ENCODE measurements at places on chromosomes 3 and 15.

DNA sequence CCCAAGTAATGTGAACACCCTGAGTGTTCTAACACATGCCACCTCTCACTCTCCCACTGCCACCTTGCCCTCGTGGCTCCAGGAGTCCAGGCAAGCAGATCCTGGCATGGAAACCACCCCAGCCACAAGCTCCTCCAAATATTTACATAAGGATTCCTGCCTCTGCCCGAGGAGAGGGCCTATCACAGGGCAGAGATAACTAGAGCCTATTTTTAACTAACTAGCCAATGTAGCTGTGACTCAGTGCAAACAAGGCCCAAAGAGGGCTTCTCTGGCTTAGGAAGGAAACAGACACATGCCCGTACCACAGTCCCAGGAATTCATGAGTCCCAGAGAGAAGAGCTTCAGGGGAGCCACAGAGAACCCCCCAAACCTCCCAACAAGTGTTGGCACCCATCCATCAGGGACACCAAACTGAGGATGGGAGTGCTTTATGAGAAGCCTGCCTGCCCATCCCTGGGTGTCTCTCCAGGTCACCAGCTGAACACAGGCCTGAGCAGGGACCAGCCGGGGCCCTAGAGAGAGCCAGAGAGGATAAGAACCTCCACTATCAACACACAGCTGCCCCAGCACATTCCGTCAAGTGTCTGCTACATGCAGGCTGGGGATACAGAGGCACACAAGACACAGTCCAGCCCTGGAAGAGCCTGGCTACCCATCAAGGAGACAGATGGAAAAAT is 9.2 kb downstream of the FYCO1 start:
- no peak for DNase-seq

DNA sequence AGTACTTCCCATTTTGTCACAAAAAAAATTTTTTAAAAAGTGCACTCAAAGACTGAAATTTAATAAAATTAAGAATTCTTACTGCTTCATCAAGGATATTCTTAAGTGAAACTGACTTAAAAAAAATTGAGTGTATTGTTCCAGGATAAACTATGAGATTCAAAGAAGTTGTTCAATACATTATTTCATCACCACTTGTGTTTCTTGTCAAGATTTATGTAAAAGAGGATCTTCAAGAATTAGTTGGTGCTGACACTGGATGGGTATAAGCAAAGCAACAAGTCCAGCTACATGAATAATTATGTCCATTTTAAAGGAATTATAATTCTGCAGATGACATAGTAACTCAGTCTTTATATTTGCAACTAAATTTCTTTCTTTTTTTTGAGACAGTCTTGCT is 4.3 kb upstream of the AP4E1 start:
- no peak for DNase-seq

DNA sequence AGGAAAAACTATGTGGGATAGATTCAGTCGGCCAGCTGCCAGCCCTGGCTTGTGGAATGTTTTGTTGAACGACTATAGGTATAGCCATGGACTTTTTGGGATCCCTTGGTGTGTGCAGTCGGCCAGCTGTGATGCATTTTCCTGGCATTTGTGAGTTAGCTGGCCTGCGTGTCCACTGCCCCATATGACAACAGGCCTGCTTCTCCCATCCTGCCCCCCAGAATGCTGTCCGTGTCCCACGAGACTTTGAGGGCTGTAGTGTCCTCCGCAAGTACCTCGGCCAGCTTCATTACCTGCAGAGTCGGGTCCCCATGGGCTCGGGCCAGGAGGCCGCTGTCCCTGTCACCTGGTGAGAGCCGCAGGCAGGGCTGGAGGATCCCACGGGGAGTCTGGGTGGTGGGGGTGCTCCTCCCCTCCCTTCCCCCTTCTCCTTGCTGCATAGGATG is 23.6 kb downstream of the PTPN23 start:
- DNase-seq, result no peak

GRCh38 chr3:120795959-120796358 is 53.4 kb downstream of the GTF2E1 start:
- DNase-seq, result no peak

DNA sequence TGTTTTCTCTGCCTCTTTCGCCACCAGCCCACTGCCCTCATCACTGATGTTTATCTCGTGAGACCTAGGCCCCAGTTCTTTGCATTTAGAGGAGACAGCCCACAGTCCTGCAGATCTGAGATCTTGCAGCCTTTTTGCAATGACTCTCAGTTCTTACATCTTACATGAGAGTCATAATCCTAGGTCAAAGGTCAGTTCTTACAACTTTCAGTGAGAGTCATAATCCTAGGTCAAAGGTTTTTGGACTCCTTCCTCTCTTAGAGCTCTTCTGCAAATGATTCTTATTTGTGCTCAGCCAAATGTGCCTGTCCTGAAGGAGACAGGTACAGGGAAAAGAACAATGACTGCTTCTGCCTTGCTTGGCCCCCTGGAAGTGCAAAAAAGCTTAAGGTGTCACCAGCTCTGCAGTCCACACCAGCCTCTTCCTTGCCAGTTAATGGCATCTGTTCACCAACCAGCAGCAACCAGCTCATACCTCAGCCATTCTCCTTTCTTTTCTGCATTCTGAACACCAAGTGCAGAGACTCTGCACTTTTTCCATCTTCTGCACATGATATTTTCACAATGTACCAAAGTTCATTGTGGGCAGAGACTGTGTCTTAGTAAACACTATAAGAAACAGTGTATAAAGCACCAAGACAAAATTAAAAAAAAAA is 67.1 kb downstream of the ABHD5 start:
- DNase-seq, result no peak

GRCh38 chr3:99647081-99647480 is 8.7 kb downstream of the COL8A1 start:
- DNase-seq, result no peak

- no peak for DNase-seq
Measured at GRCh38 chr3:183826448-183827250, 1.3 kb upstream of the MAP6D1 start.

DNA sequence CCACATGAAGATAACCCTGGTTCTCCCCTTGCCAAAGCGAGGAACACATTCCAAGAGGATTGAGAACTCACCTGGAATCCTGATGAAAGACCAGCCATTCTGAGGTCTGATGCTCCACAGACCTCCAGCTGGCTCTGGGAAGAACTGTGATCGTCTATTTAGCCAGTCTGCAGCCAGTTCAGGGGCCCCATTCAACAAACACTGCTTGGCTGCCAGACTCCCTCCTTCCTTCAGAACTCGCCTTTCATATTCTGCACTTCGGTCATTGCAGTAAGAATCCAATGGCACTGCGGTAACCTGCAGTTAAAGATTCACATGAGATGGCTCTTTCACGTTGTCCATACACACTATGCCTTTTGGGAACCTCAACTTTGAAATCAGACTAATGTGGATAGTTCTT is 67.6 kb downstream of the CHAC1 start:
- DNase-seq, result no peak

GRCh38 chr3:14137004-14137403 is 12.2 kb downstream of the TMEM43 start:
- no peak for DNase-seq

- DNase-seq, result no peak
Measured at GRCh38 chr3:42696356-42697288, 6.0 kb downstream of the HHATL start.

GRCh38 chr3:9047452-9048346 is 84.4 kb upstream of the RAD18 start:
- no peak for DNase-seq

GRCh38 chr15:69583626-69584025 is 131.0 kb downstream of the RPLP1 start:
- no peak for DNase-seq

GRCh38 chr3:134111616-134112015 is 81.9 kb upstream of the SLCO2A1 start:
- no peak for DNase-seq

- no peak for DNase-seq
Measured at GRCh38 chr3:117101697-117102096, 392.1 kb downstream of the TUSC7 start.

GRCh38 chr3:27089645-27090044 is 279.5 kb downstream of the NEK10 start:
- no peak for DNase-seq

GRCh38 chr15:80098341-80098740 is 38.9 kb downstream of the ZFAND6 start:
- no peak for DNase-seq

GRCh38 chr3:159229116-159229680 is 427.3 kb downstream of the MFSD1 start:
- DNase-seq, result no peak

- DNase-seq, result no peak
Measured at GRCh38 chr15:35013370-35013769, 25.3 kb upstream of the ZNF770 start.

DNA sequence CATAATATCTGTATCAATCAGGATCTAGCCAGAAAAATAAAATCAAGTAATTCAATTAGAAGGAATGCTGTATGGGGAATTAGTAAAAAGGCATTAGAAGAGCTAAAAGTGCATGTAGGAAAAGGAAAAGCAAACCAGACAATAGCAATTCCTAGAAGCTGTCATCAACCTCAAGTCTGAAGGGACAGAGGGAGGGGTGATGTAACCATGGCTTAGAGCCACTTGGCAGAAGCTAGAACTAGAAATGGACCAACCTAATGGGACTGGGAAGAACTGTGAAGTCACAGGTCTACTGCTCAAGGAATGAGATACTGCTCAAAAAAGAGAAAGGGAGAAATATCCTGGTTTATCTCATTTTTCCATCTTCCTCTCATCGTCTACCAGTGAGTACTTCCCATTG is 590.7 kb upstream of the SGO1 start:
- no peak for DNase-seq

- no peak for DNase-seq
Measured at GRCh38 chr15:47753591-47753990, 36.3 kb downstream of the SEMA6D start.

DNA sequence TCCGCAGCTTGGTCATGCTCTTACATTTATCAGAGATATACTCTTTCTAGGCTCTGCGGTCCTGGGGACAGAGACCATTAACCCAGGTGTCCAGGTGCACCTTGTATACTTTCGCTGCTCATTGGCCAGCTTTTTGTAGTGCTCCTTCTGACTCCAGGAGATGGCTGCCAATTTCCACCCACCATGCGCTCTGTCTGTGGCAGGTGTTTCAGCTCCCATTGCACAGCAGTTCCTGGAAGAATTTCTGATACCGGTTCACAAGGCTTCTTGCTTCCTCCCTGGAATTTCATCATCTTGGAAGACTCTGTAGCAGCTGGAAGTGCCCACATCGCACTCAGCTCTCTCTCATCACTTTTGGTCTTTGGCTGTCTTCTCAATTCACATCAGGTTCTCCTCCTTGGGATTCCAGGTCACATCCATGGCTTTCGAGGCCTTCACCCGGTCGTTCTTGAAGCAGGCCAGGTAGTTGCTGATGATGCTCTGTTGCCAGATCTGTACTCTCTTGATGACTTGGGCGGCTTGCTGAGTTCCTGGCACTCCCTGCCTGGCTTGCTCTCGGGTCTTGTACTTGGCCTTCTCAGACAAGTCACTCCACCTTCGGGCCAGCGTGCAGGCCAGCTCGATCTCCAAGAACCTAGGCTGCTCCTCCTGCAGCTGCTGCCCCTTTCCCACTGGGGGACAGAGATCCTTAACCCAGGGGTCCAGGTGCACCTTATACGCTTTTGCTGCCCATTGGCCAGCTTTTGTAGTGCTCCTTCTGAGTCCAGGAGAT is 41.1 kb upstream of the ARL8B start:
- DNase-seq, result no peak

DNA sequence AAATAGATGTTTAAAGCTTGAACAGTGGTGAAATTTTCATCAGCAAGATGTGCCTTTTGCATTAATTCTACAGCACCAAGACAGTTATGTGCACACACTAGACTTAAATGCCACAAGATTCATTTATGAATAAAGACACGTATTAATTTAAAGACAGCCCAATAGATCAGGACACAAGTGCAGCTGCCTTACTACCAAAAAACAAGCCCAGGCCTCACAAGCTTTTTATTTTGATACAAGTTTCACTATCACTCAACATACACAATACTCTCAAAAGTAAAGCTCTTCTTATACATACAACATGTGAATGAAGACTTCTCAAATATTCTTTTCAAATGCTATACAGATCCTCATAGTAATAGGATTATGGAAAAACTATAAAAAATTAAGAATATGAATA is 2.4 kb downstream of the ACAP2 start:
- no peak for DNase-seq

- no peak for DNase-seq
Measured at GRCh38 chr3:149020196-149020838, 29.0 kb downstream of the GYG1 start.

DNA sequence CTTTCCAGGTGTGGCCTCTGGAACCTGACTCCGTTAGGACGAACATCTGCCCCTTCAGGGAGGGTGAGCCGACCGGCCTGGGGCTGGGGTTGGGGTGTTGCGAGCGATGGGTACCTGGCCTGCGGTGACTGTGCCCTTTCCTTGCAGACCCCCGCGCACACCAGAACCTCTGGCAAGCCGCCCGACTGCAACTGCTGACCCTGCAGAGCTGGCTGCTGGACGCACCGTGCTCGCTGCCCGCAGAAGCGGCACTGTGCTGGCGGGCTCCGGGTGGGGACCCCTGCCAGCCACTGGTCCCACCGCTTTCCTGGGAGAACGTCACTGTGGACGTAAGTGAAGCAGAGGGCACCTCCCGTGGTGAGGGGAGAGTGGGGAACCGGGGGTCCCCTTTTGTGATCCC is 5.5 kb upstream of the CRELD1 start:
- DNase-seq, result no peak

GRCh38 chr3:156685198-156685597 is 10.8 kb downstream of the TIPARP start:
- DNase-seq, result no peak

- DNase-seq, result no peak
Measured at GRCh38 chr3:189108067-189108466, 63.7 kb upstream of the TPRG1 start.

- DNase-seq, result peak; percentile 47
Measured at GRCh38 chr3:186931532-186932280, 1.4 kb downstream of the ST6GAL1 start.

GRCh38 chr15:85556618-85556895 is 176.2 kb downstream of the AKAP13 start:
- DNase-seq, result no peak

- DNase-seq, result no peak
Measured at GRCh38 chr3:134132961-134133360, 103.2 kb upstream of the SLCO2A1 start.

- no peak for DNase-seq
Measured at GRCh38 chr3:9978710-9979305, 7.8 kb downstream of the EMC3 start.

DNA sequence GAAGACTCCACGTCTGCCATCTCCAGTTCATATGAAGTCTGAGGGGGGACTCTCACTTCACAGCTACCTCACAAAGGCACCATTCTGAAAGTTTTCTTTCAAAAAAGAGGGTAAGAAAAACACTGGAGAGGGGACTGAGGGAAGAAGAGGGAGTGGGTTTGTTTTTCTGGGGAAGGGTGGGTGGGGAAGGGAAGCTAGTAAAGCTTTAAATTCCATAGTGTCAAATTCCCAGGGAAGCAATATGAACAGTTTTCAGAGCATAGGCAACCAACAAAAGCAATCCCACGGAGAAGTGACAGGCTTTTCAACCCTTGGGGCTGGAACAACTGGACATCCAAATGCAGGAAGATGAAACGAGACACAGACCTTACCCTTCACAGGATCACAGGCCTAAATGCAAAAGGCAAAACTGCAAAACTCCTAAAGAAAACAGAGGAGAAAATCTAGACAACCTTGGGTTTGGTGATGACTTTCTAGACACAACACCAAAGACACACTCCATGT is 61.7 kb downstream of the CHSY1 start:
- DNase-seq, result no peak

- no peak for DNase-seq
Measured at GRCh38 chr3:59836531-59836930, 786.7 kb upstream of the CFAP20DC start.
